SIG-M5 (cell line): ENCODE measurements at places on chromosomes 13 and 19.

- DNase-seq, result no peak
Measured at GRCh38 chr13:98945863-98946605, 31.8 kb downstream of the DOCK9 start.

DNA sequence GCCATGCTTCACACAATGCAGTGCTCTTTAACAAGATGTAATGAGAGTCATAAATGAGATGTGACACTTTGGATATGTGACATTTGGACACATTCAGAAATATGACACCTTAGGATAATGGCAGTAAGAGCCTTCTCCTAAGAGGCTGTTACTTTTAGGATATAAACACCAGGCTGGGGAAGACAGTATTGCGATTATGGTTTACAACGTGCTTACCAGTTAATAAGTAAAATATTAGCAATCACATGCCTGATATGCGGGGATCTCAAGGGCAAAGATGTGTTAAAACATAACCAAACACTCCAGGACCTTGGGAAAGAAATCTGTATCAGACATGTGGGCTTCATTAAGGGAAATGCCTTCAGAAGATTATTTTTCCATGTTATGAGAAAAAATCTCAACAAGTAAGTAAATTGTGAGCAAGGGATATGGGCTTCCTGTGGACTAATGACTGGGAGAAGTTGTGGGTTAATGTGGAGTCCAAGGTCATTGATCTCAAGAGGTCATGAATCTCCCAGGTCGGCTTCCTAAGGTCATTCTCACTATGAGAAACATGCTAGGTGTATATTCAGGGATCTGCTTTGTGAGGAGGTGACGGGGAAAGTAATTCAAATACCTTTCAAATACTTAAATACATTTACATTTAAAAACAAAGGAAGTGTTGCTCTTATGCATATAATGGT is 105.3 kb downstream of the STARD13 start:
- no peak for DNase-seq

GRCh38 chr13:96052656-96053002 is 572 bp downstream of the UGGT2 start:
- peak; percentile 51 for DNase-seq

- no peak for DNase-seq
Measured at GRCh38 chr19:2180881-2181632, 17.3 kb downstream of the DOT1L start.
